ENCODE measurements at places on chromosomes 16 and 17.

DNA sequence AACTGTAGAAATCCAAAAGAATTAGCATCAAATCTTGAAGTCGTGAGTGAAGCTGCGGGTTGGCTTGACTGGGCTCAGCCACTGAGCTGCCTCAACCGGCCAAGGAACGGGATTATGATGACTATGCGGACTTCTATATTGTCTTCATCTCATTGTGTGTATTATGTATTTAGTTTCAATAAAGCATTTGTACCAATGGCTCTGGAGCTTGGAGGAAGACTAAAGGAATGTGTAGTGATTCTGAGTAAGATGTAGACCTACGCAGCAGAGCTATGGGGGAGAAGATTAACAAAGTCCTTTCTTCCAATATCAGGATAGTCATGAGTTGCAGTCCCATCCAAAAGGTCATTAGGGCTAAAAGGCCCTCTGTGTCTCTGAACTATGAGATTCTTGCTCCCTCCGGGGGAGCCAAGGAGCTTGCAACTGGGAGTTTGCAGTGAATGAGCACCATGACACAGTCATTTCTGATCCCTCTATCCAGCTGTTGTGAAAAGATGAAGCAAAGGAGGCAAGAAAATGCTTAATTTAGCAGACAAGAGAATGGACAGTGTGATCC is 8.3 kb downstream of the EME1 start:
- DNase-seq = no peak

DNA sequence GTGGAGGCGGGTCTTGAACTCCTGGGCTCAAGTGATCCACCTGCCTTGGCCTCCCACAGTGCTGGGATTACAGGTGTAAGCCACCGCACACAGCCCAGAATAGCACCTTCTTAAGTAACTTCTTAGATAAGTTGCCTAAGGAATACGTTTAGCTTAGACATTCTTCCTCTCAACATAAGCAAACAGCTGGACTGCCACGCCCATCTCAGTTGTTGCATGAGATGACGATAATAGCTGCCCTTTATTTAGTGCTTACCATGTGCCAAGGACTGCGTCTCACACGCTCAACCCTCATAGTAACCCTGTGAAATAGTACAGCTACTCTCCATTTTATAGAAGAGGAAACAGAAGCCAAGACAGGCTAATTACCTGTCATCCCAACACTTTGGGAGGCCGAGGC is 11.8 kb downstream of the HASPIN start:
- DNase-seq = no peak

DNA sequence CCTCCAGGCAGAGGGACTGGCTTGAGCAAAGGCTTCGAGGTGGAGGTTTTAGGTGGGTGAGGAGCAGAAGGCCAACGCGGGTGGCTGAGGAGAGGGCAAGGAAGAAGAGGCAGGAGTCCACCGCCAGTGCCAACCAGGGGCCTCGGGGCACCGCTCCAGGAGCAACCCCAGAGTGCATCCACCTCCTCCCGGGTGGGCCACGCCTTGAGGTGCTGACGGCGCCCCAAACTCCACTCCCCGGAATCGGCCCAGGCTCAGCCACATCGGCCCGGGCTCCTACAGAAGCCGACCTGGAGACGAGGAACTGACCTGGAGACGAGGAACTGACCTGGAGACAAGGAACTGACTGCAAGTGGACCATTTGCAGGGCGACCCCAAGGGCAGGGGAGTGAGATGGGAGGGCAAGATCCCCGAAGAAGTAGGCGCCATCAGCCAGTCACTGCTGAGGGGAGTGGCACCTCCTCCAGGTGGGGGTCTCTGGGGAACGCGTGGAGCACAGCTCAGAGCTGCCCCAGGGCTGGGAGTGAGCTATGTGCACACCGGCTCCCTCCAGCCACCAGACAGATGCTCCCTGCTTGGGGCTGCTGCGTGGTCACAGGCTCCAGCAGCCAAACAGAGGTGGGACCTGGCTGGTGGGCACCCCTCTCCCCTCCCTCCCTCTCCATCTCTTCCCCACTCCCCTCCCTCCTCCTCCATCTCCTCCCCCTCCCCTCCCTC is 29.2 kb upstream of the CBFA2T3 start:
- no peak for DNase-seq

GRCh38 chr17:77285594-77286390 is 145.0 kb downstream of the SEC14L1 start:
- peak; percentile 14 for DNase-seq

GRCh38 chr17:3630781-3631180 is 5.3 kb downstream of the SHPK start:
- DNase-seq = no peak

GRCh38 chr16:87993901-87994300 is 42.7 kb downstream of the BANP start:
- no peak for DNase-seq

Measured in CD4-positive, alpha-beta T cell treated with Interleukin-6 at 100 ng/mL for 8 hours (primary cell).